Vagina (tissue), 2 donors: ENCODE measurements at places on chromosomes 12 and 14.

- DNase-seq: no peak
Measured at GRCh38 chr12:124094733-124095132, 121.7 kb downstream of the ZNF664 start.

GRCh38 chr14:77125281-77125801, 16.2 kb downstream of the ZDHHC22 start:
- DNase-seq: no peak

DNA sequence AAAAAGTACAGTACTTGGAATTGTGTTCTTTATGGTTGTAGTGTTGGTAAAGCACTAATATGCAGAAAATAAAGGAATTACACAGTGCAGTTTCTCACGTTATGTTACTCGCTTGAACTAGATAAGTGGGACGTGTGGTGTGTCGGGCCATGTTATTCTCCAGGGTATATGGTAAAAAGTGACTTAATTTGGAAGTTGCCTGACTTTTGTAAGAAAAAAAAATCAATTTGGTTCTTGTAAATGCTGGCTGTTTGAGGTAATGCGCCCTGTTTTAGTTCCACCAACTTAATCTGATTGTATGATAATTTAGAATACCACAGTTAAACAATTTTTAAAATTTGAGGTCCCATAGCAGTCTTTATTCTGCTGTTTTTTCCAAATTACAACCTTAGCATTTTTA, 4.1 kb downstream of the ARF6 start:
- DNase-seq: no peak

GRCh38 chr14:85313560-85314207, 216.3 kb upstream of the FLRT2 start:
- no peak for DNase-seq

DNA sequence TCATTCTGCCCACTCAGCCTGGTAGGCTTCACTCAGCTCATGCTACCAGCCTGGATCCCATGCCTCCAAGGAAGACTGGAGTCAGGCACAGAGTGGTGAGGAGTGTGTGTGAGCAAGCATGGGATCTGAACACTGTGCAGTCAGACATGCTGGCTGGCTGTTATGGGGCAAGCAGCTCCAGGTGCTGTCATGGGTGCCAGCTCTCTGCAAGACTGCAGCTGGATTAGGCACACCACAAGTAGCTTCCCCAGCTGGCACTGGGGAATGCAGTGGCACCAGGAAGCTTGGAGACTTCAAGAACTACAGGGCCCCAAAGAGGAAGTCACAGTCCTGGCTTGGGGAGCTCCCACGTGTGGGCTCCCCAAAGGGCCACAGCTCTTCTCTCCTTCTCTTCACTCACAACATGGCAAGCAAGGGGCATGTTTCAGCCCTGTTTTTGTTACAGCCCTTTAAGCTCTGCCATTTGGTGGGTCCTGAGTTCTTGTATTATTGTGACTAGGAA, 202.5 kb downstream of the VRK1 start:
- DNase-seq: no peak

GRCh38 chr12:5840944-5841343, 104.1 kb downstream of the ANO2 start:
- DNase-seq: no peak

DNA sequence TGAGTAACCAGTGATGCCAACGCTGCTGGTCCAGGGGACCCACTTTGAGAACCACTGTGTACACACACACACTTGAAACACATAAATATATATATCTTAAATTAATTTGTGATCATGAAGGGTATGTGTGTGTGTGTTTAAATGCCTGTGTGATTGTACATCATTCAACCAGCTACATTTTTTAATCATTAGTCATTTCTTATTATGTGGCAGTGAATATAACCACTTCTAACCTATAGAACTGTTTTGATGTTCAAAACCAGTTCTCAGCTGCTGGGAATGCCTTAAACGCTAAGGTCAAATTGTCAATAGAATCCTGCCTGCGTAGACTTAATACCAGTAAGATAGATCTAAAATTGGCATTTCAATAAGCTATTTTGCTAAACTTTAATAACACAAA, 330.0 kb downstream of the SYT1 start:
- DNase-seq: no peak

DNA sequence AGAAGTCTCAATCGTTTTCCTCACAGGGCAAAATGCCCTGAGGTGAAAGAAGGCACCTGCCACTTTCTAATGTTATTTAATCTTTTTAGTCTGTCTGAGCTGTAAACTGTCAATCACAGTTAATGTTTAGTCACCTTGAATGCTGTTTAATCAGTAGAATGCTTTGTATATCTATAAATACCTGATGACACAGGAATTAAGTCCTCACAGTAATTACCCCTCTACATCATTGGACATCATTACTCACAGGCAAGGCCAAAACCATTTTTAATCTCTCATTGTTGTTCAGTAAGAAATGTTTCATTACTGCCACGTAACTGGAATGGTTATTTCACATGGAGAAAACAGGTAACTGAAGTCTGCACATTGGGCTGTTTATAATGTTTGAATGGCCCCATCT, 178.8 kb downstream of the EXOC5 start:
- no peak for DNase-seq

- DNase-seq: no peak
Measured at GRCh38 chr14:79704041-79704807, 507.1 kb downstream of the DIO2 start.

GRCh38 chr14:65252482-65253255, 150.4 kb upstream of the MAX start:
- no peak for DNase-seq

DNA sequence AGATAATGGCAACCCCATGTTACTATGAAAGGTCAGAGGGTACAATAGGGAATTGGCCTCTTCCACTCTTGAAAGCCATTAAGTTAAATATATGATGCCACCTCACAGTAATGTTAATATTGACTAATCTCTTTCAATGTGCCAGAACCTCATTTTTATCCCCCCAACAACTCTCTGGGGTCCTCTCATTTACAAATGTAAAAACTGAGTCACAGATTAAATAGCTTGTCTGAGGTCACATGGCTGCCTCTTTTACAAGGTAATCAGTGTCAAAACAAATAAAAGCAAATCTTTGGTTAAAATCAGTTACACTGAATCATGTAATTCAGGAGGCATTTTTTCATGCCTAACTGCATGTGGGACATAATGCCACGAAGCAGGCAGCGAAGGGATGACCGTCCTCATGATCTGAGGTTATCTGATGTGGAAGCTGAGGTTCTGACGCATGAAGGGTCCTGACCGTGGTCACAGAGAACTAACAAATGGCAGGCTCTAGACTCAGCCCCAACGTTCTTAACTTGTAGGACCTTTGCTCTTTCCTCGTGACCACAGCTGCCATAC, 78.5 kb downstream of the PTPN21 start:
- no peak for DNase-seq

- DNase-seq: no peak
Measured at GRCh38 chr12:1660304-1661187, 30.3 kb upstream of the ADIPOR2 start.

DNA sequence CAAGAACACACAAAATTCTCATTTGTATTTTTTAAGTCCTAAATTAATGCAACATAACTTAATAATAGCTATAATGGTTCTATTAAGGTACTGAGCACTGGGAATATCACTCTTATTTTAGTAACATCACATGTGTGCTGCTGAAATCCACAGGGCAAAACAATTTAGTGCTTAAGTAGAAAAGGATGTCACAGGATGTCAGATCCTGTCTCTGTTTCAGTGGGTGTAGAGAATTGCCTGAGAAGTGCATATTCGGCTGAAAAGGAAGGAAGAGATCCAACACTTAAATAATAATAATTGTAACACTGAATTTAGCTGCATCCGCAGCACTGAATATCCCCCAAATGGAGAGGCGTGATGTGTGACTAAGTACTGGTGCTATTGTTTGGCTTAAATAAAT, 8.6 kb downstream of the LDHB start:
- DNase-seq: no peak

DNA sequence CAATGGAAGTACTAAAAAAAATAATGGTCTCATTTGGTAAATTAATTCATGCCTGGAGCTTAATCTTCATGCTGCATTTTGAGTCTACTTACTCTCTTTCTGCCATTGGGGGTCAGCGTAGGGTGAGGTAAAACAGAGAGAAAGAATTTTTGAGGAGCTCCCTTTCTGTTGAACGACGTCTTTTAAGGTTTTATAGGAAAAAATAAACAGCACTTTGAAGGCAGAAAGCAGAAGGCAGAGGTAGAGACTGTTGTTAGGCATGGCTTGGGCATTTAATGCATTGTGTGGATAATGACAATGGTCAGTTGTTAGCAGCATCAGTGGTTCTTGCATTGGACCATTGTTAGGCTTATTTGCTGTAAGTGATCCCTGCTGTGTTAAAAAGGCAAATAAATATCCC, 557.2 kb upstream of the STXBP6 start:
- DNase-seq: no peak

- no peak for DNase-seq
Measured at GRCh38 chr12:20628999-20629398, 66.1 kb upstream of the SLCO1C1 start.

DNA sequence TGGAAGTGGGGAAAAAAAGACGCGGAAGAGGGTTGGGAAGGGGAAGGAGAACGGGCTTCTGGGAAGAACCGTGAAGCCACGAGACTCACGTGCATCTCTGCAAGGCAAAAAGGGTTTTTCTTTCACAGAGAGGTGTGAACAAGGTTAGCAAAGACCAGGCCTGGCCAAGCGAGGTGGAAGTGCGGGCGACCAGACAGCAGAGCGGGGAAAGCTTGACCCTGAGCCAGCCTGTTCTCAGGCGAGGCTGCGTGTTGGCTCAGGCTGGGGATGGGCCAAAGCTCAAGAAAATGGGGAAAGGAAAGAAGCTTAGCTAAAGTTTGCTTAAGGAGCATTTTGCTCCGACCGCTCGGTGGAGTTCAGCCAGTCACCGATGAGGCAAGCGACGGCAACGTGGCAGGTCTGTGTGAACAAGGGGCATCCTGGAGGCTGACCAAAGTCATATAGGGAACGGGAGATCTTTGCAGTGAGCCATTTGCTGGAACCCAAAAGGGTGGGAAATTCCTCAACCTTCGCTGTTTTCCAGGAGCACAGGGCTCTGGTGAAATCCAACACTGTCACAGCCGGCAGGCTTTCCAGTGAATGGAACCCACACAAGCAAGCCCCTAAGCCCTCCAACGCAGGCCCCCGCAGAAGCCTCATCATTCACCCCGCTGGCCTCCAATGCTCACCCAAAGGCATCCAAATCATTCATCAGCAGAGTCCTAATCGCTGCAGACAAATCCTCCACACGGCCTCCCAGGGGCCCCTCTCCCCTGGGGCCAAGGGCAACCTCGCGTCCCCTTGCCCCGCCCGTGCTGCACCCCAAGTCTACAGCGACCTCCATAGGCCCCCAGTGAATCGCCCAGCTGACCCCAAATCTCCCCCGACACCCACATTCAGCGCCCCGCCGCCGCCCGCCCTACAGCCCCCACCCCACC, 754 bp downstream of the ZNF605 start:
- DNase-seq: no peak

DNA sequence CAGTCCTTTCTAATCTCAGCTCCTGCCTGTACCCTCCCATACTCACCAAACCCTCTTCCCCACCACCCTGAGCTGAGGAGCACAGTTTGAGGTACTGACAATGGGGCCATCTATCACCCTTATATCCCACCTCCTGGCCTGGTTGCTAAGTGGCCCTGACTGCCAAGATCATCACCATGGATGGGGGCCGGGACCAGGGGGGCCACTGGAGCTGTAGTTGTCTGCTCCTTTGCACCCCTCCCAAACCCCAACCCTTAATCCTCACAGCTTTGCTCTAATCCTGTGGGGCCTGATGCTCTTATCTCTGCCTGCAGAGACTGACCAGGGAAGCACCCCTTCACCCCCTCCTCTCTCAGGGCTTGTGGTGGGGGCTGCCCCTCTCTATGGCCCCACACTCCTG, 395 bp upstream of the GNB3 start:
- DNase-seq: no peak

- DNase-seq: no peak
Measured at GRCh38 chr12:25866586-25867378, 91.7 kb upstream of the RASSF8 start.

GRCh38 chr14:59297071-59297776, 108.8 kb downstream of the DAAM1 start:
- DNase-seq: no peak

DNA sequence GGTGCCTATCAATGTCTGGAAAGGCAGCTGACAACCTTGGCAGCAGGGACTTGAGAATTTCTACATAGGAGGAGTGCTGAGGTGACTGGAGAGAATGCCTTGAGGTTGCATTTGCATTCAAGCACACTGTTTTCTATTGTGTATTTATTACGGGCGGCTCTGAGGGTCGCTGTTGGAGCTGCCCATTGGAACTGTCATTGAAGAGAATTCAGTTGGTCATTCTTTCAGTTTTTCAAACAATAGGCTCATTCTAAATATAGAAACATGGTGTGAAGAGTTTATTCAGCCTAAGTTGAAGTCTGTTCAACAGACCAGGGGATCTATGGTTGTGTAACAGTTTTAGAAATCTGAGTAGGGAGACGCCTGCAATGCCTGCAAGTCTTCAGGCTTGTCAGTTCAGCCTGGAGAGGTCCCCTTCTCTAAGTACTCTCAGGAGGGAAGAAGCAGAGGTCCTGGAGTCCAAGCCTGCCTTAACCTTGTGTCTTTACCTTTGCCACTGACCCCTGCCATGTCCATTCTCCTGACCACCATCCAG, 9.8 kb upstream of the ABHD12B start:
- no peak for DNase-seq

GRCh38 chr12:46153268-46153872, 115.5 kb downstream of the SLC38A1 start:
- no peak for DNase-seq
